ENCODE measurements at places on chromosomes 7 and 10.

DNA sequence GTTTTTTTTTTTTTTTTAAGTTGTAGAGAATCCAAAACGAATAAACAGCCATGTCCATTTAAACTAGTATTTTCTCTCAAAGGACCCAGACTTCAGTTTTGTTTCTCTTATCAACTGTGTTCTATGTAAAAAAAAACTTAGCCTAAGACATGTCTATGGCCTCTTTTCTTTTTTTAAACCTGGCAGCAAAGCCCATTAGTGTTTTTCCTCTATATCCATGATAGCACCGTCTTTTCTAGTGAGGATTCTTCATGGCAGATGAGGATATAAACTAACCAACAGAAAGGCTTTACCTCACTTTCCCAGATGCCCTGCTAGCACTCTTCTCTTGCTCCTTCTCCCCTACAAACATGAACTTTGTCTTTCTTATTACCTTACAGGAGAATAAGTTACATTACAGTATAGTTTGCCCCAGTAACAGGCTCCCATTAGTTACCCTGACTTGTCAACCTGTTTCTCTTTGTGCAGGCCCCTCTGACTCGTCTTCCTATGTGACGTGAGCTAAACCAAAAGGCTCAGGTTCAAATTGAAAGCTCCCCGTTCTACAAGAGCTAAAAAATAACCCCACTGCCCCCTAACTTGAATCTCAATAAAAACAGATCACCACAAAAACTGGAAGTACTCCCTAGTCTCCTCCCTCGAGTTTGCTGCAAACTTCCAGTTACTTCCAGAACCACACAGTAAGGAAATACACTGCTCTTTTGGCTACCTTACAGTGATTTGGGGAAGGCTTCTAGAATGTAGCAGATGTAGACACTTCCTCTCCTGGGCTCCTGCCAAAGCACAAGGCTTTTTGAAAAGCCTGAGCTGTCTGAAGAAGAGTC, 20.1 kb downstream of the P4HA1 start:
- peak; percentile 74 for DNase-seq

GRCh38 chr10:48690791-48691660, 6.4 kb downstream of the WDFY4 start:
- no peak for DNase-seq

- DNase-seq: peak; percentile 81
Observed at GRCh38 chr10:13865758-13866491, 279.2 kb downstream of the PRPF18 start.

- peak; percentile 68 for DNase-seq
Observed at GRCh38 chr10:44935201-44935965, 24.2 kb upstream of the RASSF4 start.

GRCh38 chr10:72331575-72332422, 22.9 kb downstream of the DNAJB12 start:
- peak; percentile 79 for DNase-seq

GRCh38 chr7:90599038-90599437, 2.9 kb downstream of the CDK14 start:
- DNase-seq: no peak

- no peak for DNase-seq
Observed at GRCh38 chr10:101580486-101581399, 7.3 kb downstream of the POLL start.

DNA sequence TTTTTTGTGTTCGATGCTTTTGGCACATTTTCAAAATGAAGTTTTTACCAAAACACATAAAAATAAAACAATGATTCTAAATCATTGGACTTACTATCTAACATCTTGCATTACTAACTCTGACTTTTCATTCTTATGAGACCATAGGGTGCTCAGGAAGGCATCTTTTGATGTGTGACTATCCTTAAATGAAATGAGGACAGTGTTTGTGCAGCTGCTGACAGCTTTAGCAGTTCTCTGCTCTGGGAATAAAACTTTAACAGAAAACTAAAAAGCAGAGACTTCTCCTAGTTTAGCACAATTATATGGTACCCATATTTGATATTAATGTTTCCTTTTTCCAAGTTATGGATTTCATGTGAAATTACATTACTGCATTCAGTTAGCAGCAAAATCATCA, 471.6 kb downstream of the ARL4A start:
- DNase-seq: no peak

- DNase-seq: no peak
Observed at GRCh38 chr7:55513868-55514267, 58.4 kb downstream of the VOPP1 start.

GRCh38 chr7:17989546-17989945, 38.1 kb downstream of the PRPS1L1 start:
- peak; percentile 8 for DNase-seq

DNA sequence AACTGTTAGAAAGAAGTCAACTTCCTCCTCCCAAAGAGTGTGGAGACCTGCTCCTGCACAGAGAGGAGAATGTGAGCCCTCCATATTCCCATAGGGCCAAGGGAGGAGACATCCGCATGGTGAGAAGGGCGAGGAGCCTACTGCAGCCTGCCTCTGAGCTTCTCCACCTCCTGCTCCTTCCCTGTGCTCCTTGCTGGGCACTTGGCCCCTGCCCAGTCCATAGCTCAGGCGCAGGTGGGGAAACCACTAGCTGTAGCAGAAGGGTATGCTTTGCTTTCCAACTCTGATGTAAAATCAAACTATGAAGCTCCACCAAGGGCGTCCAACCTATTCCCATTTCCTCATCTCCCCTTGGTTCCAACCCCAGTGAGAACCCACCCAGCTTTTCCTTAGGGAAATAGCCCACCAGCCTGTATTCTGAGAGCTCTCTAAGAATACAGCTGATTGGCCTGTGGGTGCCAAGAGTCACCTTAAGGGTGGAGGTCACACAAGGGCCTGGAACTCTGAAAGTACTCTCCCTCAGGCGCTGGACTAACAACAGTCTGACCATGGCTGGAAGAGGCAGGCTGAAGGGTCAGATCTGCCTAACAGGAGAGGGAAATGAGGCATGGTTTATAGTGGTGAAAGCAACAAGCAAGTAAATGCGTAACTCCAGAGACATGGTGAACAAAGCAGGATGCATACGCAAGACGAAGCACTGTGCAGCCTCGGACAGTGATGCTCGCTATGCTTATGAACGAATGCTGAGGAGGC, 13.9 kb downstream of the ZNF488 start:
- DNase-seq: no peak

DNA sequence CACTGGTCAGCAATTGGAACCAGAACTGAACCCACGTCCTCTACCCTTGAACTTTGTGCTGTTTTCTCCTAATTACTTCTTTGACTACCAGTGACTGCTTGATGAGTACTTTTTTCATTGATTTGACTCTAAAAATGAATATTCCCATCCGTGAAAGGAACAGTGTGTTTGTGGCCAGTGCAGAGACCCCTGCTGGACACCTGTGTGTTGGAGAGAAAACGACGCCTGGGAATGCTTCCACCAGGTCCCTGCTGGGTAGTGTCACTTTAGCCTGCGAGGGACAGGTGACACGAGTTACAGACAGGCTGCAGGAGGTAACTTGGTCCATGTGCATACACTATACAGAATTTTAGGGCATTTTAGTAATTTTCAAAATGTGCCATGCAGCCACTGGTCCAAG, 6.8 kb upstream of the GJD4 start:
- DNase-seq: no peak

DNA sequence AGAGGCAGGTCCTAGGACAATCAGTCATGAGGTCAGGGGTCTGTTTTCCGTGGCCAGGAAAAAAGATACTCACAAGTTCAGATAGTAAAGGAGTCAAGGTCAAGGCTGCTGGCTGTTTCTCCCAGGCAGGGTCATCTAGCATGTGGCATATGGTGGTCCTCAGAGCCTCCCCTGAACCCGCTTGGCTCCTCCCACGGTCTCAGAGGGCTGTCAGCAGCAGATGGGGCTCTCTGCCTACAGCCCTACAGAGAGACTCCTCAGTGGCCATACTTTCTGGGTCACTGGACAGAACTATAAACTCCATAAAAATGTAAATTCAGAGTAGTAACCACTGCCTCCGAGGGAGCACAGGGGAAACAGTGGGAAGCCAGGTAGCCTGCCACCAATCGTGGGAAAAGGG, 11.3 kb upstream of the DRGX start:
- no peak for DNase-seq

DNA sequence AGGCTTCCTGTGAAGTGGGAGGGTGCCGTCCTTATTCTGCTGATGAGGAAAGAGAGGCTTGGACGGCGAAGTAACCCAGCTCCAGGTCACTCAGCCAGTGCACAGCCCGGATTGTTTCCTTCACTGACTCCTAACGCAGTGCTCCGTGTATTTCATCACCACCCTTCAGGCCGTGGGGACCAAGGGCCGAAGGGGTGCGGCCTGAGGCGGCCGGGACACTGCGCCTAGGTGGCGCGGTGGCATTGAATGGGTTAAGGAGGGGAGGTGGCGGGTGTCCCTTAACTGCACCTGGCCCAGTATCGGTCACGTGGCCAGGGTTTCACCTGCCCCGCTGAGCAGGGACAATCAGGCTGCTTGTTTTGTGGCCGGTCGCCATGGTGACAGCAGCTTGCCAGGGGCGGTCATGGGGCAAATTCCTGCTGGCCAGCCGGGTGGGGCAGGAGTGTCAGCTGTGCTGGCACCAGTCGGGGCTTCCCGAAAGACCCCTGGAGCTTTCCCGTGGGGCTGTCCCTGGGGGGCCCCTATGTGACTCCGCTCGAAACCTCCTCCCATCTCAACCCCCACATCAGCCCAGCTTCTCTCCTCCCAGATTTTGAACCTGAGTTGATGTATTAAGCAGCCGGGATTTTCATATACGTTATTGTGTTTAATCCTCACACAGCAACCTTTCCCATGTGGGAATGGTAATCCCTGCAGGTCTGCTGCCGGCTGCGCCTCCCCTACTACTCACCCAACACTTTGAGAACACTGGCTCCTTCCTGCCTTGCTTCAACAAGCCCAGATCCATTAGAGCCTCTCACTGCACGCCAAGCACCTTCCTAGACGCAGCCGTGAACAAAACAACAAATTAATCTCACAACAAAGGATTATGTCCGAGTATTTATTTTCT, 4.4 kb upstream of the ABHD11 start:
- DNase-seq: no peak

GRCh38 chr10:74901301-74901700, 74.9 kb downstream of the KAT6B start:
- no peak for DNase-seq

DNA sequence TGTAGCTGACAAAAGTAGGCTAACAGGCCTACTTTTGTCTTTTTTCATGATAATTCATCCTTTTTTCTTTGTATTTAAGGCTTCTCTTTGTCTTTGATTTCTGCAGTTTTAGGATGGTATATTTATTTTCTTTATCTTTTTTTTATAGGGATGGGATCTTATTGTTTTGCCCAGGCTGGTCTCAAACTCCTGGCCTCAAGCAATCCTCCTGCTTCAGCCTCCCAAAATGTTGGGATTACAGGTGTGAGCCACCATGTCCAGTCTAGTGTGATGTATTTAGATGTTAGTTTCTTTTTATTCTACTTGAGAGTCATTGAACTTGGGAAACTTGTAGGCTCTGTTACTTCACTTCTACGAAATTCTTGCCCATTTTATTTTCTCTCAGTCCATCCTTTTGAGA, 35.4 kb downstream of the TRIM24 start:
- DNase-seq: no peak

GRCh38 chr7:120996333-120996987, 7.9 kb downstream of the CPED1 start:
- DNase-seq: peak; percentile 97

DNA sequence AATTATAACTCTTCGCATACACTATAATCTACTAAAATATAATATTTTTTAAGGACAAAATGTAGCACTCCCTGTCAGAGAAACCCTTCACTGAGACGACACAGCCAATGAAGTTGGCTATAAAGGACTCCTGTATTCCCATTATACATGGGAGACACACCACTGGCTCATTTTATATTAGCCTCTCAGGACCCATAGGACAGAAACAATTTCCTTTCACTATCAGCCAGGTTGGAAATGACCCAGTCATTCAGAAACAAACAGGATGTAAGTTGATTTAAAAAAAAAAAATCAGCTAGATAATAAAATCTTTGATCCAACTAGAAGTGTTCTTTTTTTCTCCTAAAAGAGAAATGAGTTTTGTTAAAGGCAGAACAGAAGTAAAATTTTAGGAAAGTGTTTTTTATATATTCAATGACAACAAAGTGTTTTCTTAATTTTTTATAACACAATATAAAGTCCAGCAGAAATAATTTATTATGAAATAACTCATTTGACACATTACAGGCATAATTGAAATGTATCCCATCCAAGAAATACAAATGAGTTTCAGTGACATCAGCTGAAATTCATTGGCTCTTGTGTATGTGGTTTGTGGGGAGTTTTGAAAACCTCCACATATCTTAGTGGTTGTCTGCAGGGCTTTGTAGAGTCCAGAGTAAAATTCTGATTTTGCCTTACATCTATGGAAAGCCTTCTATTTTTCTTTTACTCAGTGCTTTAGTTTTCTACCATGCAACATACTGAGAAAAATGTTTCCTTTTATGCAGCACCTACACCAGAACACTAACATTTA, 64.1 kb downstream of the CTTNBP2 start:
- DNase-seq: peak; percentile 8

GRCh38 chr10:79927111-79927828, 21.6 kb downstream of the SFTPD start:
- no peak for DNase-seq

GRCh38 chr7:149409895-149410294, 51.0 kb downstream of the ZNF777 start:
- no peak for DNase-seq

DNA sequence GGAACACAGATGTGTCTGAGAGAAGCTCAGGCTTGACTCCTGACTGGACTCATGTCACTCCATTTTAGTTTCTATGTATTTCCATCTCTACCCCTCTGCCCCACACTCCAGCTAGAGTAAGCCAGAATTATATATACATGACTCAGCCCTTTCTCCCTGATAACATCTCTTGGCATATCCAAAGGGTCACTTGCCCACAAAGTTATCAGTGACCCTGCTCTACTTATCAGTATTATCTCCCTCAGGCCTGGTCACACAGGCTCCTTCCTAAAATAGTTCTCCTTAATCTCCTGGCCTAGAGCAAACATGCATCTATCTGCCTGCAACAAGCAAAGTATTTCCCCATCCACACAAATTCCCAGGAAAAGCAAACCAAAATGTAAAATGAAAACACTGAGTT, 598.3 kb downstream of the SUGCT start:
- DNase-seq: no peak

- no peak for DNase-seq
Observed at GRCh38 chr10:8460626-8461025, 406.1 kb downstream of the GATA3 start.

- no peak for DNase-seq
Observed at GRCh38 chr7:74655768-74656440, 1.6 kb upstream of the GTF2I start.

- DNase-seq: peak; percentile 21
Observed at GRCh38 chr7:5177060-5177459, 13.0 kb upstream of the WIPI2 start.
